ENCODE measurements at places on chromosomes 11 and 22.

DNA sequence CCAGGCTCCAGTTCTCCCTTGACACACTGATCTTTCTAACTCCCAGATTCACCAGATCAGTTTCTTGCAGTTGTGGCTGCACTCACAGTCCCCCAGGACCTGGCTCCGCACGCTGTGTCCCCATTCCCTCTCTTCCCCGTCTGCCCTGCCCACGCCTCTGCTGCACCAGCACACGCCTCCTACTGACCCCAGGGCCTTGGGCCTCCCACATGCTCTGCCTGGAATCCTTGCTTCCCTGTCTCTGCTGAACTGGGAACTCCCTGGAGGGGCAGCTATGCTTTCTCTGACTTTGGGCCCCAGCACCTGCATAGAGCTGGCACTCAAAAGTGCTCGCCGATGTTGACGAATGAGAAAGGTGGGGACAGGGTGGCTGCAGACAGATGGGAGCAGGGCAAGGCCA, 68.9 kb downstream of the MYO7A start:
- no peak for DNase-seq

GRCh38 chr11:103800406-103801114, 235.9 kb upstream of the DDI1 start:
- peak; percentile 74 for DNase-seq

- no peak for DNase-seq
Measured at GRCh38 chr11:44631831-44632230, 66.4 kb downstream of the CD82 start.

DNA sequence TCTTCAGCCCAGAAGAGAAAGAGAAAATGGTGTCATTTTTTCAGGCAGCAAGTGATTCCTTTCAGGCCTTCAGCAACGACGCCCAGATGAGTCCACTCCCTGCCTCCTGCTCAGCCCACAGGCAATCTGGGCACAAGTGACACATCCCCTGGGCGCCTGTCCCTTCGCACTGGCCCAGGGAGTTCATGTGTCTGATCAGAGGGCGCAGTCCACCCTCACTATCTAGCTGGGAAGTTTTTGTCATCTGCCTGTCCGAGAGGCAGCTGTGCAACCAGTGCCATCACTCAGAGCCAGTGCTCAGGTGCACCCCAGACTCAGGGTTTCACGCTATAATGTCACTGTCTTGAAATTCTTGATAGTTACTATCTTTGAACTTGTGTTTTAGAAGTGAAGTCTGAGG, 1.4 kb upstream of the KCNQ1OT1 start:
- DNase-seq = no peak

DNA sequence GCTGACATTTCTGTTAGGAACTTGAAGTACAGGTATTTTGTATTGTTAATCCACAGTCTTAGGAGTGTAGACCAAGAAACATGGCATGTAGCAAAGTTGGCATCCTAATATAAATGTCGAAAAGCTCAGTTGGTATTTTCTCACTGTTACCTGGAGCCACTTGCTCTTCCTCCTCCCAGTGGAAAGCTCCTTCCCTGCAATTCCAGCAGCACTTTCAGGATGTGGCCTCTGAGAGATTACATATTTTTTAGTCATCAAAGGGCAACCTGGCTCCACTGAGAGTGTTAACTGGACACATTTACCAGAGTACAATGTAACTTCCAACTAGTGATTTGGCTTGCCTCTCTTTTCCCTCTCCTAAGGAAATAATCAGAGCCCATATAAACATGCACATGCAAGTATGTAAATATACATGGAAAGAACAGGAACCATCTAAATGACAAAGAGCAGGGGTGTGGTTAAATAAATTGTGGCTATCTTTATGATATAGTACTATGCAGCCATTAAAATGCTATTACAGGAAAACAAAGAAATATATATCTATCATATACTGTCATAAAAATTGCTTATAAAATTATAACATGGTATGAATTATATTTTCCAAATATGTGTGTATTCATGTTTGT, 14.3 kb upstream of the EED start:
- no peak for DNase-seq

- DNase-seq = no peak
Measured at GRCh38 chr11:111312076-111312475, 13.7 kb downstream of the POU2AF3 start.

GRCh38 chr11:131808470-131808869, 438.1 kb downstream of the NTM start:
- DNase-seq = no peak

DNA sequence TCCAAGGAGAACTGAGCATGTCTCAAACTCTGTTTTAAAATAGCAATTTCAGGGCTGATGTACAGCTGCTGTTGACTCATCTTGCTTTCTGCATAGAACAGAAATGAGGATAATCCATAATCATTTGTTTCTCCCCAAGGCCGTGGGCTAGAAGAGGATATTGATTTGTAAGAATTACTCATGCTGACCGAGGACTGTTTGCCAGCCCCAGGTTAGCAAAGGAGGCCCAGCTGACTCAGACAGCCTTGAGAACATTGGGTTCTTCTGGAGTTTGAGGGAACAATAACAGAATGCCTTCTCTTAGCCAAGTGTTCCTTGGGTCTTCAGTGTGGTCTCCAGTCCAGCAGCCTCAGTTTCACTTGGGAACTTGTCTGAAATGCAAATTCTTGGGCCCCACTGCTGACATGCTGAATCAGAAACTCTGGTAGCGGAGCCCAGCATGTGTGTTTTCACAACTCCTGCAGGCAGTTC, 92.0 kb downstream of the ZC3H12C start:
- no peak for DNase-seq

- DNase-seq = no peak
Measured at GRCh38 chr11:95152876-95153856, 63.5 kb downstream of the ENDOD1 start.

DNA sequence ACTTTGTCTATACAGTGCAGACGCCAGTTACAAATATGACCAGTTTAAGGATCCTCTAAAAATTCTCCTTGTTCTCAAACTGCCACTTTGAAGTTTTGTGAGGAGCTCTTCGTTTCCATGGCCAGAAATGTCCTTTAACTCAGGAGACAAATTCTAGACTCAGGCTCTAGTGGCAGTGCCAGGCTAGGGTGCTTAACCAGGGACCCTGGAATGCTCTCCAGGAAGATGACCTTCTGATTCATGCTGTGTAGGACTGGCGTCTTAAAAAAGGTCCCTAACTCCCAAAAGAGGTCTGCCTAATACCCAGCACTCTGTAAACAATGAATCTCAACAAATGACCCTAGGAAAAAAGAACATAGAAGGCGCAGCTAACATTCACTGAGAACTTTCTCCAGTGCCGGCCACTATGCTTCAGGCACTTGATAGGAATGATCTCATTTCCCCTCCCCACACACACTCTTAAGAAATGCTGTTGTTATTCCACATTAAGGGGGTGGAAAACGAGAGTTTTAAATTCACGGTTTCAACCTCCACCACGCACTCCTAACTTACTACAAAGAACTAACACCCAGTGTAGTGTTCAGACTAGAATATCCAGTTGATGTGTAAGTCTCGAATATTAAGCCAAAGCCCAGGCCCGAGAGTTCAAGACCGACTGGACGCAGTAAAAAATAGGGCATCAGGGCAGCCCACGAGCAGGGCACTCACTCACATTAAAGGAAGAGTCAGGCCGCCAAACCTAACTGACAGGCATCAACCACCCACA, 747 bp downstream of the NXF1 start:
- DNase-seq = no peak

DNA sequence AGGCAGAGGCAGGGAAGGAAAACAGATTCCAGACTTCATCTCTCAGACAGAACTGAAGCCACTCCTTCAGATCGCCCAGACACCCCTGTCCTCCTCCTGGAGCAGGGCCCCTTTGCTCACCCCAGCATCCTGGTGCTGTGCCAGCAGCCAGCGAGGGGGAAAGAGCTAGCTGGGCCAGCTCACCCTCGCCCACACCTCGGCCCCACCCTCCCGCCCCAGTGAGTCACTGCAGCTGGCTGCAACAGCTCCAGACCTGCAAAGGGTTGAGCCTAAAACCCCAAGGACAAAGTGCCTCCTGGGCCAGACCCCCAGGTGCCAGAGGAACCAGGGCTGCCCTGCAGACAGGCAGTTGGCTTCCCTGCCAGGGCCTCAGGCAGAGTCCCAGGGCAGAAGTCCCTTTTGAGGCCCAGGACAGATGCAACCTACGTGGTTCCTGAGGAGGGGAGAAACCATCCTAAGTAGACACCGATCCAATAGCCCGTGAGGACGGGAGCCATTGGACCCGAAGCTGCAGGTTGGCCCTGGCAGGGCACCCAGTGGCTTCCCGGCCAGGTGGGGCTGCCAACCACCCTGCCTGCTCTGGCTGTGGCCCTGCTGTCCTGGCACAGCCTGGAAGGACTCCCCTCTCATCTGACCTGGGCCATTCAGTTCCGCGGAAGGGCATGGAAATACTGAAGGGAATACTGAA, 7.2 kb downstream of the AHNAK start:
- peak; percentile 59 for DNase-seq

DNA sequence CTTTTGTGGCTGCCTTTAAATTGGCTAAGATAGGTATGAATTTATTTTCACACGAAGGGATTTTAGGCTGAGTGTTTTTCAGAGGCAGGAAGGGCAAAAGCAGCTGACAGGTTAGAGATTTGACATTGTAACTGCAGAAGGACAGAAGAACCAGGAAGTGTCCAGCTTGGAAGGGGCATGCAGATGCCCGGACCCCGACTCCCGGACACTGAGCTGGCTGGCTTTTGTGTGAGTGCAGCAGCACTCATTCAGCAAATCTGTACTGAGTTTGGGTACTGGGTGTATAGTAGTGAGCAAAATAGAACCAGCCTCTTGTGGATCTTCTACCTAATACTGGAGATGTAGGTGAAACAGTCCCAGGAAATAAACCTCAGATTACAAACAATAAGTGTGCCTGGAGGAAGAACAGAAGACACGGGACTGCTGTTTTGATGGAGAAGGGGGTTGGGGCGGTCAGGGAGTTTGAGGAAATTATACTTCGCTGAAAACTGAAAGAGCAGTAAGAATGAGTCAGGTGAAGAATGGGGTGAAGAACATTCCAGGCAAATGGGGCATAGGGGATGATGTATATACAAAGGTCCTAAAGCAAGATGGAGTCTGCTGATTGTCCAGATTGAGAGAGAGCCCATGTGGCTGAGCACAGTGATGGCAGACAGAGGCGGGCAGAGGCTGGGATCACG, 64.6 kb downstream of the PPFIBP2 start:
- no peak for DNase-seq

DNA sequence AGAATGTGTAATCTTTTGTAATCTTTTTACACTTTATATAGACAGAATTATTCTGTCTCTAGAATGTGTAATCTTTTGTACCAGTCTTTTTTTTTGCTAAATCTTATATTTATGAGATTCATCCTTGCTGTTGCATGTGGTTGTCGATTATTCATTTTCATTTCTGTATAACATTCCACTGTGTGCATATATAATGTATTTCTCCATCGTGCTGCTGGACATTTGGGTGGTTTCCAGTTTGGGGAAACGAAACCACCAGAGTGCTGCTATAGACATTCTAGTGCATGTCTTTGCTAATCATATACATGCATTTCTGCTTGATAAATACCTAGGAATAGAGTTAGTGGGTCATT, 146.5 kb downstream of the GRIK4 start:
- DNase-seq = no peak

DNA sequence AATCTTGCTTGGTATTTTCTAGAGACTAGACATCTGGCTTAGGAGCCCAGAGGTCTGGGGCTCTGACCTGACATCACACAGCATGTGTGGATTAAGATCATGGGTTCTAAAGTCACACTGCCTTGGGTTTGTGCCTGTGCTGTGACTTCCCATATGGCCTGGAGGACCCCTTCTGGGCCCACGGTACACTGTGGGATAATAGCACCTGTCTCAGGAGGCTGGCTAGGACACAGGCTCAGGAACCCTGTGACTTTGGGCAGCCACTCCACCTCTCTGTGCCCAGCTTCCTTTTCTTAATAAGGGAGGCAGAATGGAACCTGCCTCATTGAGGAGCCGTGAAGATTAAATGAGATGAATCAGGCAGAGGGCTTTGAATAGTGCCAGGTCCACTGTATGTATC, 99.2 kb upstream of the B3GAT1 start:
- no peak for DNase-seq

DNA sequence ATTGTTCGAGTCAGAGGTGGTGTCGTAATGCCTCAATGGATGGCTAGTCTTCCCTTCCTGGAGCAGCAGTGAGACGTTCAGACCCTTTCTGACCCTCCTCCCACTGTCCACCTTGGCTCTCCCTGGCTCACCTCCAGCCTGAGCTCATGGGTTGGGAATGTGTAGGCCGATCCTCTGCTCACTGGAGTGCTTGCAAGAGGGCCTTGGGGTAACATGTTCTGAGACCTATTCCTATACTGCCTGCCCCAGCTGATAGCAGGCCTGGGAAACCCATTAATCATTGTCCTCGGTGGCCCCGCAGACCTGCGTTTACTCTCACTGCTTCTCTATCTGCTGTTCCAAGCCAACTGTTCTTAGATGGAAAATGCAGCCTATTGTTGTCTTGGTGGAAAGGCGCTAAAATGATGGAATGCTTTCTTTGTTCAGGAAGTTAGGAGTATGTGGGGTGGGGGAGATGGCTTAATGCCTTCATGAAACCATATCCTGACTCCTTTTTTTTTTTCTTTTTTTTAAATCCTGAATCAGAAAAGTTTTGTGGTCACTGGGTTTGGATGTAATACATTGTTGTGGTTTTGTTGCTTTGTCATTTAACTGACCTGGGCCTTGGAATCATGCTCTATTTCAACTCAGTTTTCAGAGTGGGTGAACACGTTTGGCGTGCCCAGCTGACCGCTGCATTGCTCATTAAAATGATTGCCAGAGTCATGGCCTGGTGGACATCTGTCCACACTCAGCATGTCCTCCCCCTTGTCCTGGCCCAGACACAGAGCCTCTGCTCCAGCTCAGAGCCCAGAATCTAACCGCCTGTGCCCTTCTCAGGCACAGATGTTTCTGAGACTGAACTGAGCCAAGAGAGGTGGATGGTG, 72.5 kb downstream of the MICAL2 start:
- DNase-seq = peak; percentile 72

GRCh38 chr11:91813263-91813662, 411.4 kb upstream of the FAT3 start:
- DNase-seq = no peak

DNA sequence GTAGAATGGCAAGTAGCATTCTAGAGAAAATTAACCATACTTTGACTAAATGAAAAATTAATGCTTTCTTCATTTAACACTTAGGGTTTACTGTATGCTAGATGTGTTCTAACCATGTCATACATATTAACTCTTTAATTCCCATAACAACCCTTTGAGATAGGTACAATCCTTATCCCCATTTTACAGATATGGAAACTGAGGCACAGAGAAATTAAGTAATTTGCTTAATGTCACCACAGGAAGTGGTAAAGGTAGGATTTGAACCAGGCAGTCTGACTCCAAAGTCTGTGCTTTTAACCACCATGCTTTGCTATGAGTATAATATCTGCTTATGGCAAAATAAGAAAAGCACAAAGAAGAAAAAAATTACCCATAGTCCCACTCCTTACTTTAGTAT, 59.5 kb downstream of the LIF start:
- no peak for DNase-seq
